ENCODE measurements at places on chromosomes 4 and X.

DNA sequence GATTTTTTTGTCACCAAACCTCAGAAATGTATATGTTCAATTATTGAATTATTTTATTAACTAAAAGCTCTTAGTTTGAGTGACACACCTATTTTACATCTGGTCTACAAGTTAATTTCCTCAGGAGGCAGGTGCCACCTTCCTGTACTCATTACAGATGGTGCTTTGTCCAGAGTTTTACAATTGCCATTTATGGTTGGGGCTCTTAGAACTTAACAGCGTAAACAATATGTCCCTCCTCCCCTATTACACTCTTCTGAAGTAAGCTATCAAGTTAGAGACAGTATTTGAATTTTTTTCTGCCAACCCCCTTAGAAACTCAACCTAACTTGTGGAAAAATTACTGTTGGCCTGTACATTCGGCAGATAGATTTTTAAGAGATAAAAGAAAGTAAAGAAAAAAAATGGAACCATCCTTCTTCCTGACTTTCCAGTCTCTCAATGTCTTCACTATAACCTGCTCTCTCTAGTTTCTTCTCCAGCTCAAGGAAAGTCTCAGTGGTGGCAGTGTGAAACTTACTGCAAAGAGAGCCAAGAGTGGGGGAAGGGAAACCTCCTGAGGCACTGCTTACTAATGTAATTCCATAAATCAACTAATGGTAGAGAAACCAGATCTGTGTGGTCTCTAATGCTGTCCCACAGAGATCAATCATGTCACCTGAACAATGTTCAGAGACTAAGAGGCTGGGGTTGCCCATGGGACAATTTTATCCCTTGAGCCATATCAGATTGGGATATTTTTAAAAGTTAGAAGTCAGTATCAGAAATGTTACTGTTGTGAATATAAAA, 7.8 kb downstream of the CXXC4 start:
- peak; percentile 28 for DNase-seq

DNA sequence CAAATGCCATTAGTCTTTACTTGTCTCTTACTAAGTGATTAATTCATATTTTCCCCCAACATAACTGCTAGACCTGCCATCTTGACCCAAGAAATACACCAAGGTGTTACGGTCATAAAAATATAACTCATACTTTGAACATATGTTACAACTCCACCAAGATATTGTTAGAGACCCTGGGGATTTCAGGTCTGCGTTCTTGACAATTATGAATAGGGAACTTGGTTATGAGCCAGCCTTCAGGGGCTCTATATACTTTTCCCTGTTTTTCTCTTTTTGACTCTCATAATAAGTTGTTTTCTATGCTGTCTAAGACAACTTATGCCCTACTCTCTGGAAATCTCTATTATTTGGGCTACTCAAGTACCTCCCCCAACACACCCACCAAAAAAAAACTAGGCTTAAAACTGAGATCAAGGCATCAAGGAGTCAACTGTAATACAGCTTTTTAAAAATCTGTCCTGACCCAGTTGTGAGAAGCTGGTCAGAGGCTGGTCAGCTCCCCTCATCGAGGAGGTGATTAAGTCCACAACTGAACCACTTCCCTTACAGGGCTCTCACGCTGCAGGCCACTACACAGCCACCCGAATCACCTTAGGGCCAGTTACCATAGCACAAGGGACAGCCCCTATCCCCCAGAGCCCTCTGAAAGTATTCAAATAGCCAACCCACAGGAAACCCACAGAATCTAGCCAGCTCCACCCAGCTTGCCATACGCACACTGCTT, 10.5 kb upstream of the TLR3 start:
- DNase-seq: no peak

GRCh38 chr4:152185786-152186550, 349.9 kb downstream of the FBXW7 start:
- no peak for DNase-seq

DNA sequence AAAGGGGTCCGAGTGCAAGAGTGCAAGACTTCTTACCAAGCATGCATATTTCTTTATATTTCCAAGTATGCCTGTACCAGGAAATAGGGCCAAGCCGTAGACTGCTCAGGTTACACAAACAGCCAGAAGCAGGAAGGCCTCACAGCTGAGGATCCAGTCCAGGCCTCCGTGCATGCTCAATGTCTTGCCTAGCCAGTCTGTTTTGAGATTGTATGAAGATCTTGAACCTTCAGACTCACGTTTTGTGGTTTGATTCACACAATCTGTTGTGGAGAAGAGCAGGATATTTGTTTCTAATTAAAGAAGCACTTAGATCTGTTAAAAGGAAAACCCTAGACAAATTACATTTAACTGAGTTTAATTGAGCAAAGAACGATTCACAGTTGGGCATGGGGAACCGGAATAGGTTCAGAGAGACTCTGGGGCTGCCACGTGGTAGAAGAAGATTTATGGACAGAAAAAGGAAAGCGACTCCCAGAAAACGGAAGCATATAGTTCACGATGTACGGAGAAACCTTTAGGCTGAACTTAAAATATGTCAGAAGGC, 1.2 kb downstream of the MGST2 start:
- peak; percentile 61 for DNase-seq

DNA sequence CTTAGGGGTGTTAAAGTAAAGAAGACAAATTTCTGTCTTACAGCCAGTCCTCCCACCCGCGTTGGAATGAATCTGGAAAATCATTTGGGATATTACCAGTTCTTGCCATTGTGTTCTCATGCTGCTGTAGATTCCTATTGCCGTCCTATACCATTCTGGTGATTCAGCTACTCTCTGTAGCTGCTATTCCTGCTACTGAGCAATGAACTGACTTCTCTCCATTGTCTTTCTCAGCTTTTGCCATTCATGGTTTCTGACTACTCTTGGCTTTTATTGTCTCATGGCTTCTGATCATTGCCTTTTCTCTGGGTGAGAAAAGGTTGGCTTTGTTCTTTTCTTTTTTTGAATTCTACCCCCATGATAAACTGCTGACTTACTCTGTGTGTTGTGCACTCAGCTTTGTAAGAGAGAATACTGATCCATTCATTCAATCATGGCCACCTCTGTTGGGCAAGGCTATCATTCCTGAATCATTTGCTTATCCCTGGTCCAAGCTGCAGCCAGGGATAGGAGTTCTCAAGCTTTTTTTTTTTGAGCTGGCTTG, 27.7 kb upstream of the METAP1 start:
- peak; percentile 45 for DNase-seq

GRCh38 chr4:41323179-41323578, 66.5 kb downstream of the UCHL1 start:
- DNase-seq: no peak

DNA sequence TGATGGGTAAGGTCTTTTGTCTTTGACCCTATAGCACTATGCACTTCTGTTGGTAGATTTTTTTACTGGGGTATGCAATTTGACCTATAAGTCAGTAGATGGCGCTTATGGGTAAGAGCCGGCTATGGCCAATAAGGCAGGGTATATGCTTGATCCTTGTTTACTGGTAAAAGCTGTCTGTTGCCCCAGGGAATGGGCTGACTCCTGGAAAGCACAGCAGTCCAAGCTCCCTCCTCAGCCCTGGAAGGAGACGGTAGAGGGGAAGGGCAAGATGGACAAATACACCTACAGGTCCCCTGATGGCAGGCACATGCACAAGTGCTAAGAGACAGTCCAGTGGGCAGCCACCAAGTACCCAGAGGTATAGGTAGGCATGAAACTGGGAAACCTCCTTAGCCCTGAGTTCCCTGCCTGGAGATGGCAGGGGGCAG, 63.7 kb downstream of the ADAMTS3 start:
- peak; percentile 28 for DNase-seq

DNA sequence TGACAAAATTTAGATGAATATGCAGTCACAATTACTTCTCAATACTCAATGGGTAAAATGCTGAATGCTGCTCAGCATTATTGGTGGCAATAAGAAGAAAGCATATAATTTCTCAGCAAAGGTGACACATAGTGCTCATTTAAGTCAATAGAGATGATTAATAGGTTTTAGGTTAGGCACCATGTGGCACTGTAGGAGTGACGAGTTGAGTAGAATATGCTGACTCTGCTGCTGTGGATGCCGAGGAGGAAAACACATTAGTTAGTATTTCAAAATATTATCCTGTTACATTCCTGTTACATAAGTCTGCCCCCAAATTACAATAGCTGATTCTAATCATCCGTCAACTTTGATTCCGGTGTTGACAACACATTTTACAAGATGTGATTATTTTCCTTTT, 13.7 kb upstream of the CXCL5 start:
- no peak for DNase-seq

DNA sequence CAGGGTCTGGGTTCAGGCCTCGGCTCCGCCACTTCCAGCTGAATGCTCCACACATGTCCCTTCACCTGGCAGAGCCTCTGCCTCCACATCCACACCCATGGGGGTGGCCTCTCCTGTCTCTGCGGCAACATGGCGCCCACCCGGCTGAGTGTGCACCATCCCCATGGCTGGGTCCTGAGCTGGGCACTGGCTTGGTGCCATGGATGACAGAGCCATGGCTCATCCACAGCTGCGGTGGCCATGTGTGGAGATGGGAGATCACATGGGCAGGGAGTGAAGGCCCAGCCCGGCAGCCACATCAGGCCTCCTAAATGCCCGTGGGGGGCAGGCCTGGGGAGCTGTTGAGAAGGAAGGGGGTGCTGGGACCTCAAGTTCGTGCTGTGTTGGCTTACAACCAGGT, 213.7 kb downstream of the AFAP1 start:
- DNase-seq: no peak

GRCh38 chr4:99847362-99847976, 30.8 kb downstream of the DAPP1 start:
- DNase-seq: peak; percentile 48

- DNase-seq: no peak
These were observed 211.7 kb downstream of the COX18 start for GRCh38 chr4:72857787-72858186.

- DNase-seq: no peak
These were observed 380.8 kb downstream of the TMA16 start for GRCh38 chr4:163875327-163875726.

DNA sequence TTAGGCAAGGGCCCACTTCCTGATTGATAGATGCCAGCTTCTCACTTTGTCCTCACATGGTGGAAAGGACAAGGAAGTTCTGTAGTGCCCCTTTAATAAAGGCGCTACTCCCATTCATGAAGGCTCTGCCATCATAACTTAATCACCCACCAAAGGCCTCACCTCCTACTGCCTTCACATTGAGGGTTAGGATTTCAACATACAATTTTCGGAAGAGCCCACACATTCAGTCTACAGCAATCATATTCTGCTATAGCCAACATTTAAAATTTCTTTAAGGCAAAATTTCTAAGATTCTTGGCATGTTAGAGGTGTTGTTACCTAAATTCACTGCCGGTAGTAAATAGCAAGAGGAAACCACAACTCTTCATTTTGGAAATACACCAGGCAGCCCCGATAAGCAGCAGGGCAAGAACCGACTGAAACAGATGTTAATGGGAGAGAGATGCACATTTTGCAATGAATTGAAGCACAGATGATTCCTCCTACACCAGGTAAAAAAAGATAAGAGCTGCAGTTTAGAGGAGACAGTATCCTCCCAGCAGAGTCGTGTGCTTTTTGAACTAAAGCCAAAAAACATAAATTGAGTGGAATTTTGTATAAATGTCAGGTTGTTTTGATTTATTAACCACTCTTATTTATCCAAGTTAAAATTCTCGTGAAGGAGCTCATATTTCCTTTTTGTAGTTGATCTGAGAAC, 594.9 kb downstream of the KCTD8 start:
- no peak for DNase-seq

- DNase-seq: no peak
These were observed 180.1 kb downstream of the BANK1 start for GRCh38 chr4:101970547-101971155.

- DNase-seq: no peak
These were observed 61.3 kb downstream of the AR start for GRCh38 chrX:67604979-67605703.

DNA sequence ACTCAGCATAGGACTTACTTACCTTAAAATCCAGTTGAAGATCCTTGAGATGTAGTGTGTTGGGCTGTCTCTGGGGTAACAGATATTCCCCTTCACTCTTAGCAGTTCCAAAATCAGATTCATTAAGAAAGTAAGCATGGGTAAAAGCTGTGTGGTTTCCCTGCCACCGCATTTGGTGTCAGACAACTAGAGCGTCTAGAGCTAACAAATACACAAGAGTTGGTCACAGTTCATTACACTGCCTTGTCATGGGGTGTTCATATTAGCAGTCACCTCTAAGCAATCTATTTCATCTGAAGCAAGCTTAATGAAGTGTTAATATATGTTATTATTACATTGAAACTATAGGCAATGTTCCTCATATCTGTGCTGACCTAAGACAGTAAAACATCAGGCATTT, 342.8 kb downstream of the PPARGC1A start:
- DNase-seq: no peak

- no peak for DNase-seq
These were observed 15.4 kb upstream of the FAM9C start for GRCh38 chrX:13059637-13060499.

GRCh38 chr4:107213410-107213809, 177.3 kb upstream of the DKK2 start:
- no peak for DNase-seq

DNA sequence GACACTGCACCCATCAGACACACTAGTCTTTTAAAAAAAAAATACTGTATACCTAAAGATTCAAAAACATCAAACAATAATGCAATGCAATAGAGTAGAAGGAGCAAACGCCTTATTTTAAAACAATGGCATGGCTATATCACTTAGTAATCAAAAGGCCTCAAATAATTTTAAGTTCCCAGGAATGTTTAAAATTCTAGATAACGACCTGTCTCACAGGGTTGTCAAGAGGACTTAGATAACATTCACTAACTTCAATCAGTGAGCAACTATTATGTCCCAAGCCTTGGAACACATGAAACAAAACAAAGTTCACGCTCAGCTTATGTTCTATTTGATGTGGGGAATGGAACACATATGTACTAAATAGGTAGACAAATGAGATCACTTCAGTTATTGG, 106.5 kb downstream of the FRYL start:
- DNase-seq: no peak

GRCh38 chr4:153427363-153428071, 38.6 kb upstream of the TMEM131L start:
- no peak for DNase-seq

DNA sequence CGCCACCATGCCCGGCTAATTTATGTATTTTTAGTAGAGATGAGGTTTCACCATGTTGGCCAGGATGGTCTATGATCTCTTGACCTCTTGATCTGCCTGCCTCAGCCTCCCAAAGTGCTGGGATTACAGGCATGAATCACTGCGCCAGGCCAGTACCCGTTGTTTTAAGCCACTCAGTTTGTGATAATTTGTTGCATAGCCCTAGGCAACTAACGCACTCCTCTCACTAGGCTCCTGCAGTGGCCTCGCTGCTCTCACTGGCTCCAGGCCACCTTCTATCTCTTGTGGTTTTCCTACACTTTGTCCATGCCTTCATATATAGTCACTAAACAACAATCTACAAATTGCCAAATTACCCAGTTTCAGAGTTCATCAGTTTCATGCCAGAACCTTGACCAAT, 58.1 kb downstream of the DCHS2 start:
- no peak for DNase-seq

- DNase-seq: no peak
These were observed 862.2 kb downstream of the TRAM1L1 start for GRCh38 chr4:116223040-116223732.

GRCh38 chr4:105274504-105274903, 127.8 kb downstream of the TET2 start:
- DNase-seq: no peak

GRCh38 chrX:63050225-63050624, 300.9 kb downstream of the SPIN4 start:
- DNase-seq: no peak
